ENCODE measurements at places on chromosomes 2 and 18.

DNA sequence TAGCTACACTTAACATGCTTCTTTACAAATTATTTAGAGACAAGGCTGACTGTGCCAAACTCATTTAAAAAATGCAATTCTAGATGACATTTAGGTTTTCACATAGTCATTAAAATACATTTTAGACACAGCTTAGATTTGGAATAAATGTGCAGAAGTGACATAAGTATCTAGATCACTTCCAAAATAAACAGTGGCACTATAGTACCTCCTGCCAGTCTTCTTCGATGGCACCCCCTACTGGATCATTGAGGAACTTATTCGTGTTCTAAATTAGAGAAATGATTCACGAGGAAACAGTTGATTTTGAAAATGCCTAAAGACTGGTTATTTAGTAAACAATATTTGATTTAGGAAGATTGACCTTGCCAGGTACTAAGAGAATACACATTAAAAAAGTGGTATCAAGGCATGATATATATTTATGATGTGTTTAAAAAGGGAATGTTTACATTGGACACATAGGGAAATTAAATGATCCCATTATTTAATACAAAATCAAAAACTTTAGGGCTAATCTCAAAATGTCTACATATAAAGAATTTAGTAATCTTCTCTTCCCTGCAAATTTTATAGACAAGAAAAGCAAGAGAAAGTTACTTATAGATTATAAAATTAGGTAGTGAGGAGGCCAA lies 323.9 kb downstream of the XIRP2 start:
- no peak for DNase-seq

- no peak for DNase-seq
Measured at GRCh38 chr2:63378589-63378988, 209.7 kb downstream of the WDPCP start.

GRCh38 chr2:51344886-51345285 lies 313.0 kb upstream of the NRXN1 start:
- no peak for DNase-seq

- no peak for DNase-seq
Measured at GRCh38 chr2:29281086-29281915, 166.1 kb downstream of the CLIP4 start.

DNA sequence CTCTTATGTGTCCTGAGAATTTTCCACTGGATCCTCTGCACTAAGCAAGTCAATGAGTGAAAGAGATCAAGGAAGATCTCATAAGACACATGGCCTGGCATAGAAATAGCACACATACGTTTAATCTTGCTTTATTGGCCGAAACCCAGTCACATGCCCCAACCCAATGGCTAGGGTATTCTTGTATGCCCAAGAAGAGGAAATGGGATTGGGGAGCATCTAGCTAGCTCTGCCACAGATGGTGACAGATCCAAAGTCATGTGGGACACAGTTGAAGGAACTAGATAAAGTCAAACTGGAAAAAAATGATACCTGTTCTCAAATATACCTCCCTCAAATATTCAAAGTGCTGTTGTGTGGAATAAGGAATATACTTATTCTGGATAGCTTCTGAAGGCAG lies 74.7 kb downstream of the CD28 start:
- no peak for DNase-seq

DNA sequence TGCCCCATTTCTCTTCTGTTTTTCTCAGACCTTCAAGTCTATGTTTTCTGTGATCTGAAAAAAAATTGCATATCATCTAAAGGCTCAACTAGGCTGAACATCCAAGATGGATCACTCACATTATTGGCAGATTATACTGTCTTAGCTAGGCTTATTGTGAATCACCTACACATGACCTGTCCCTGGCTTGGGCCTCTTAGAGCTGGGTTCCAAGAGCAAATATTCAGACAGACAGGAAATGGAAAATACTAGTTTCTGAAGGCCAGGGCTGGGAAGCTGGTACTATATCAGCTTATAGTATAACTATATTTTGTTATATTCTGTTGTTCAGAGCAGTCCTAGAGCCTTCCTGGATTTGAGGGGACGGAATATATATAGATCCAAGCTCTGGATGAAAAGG lies 90.3 kb downstream of the PIK3C3 start:
- no peak for DNase-seq

DNA sequence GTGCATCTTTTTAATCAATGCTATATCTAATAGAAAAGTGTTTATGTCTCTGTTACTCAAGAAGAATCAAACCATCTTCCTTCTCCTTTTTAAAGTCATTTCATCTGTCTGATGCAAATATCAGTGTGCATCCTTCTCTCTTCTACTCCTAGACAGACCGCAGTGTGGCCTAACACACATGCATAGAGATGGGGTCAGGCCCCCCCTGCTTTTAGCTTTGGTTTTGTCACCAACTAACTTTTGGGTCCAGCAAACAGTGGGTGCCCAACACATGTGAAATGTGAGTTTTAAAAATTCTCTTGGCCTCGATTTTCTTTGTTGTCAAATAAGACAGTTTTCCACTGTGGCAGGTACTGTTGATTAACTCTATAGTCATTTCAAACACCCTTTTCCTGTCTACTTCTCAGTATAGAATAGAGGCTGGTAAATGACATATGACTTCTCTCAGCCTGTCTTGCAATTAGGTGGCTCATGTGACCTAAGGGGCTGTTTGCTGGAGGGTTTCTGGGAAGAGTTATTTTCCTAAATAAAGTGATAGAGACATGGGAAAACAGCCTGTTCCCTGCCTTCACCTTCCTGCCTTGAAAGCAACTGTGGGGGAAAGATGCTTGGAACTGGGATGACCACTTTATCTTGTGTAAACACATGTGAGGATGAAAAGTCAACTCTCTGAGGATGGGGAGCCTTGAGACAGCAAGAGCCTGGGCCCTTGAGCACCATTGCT lies 65.7 kb upstream of the DARS1 start:
- no peak for DNase-seq

GRCh38 chr18:38611036-38611964 lies 1045.7 kb upstream of the CELF4 start:
- no peak for DNase-seq

DNA sequence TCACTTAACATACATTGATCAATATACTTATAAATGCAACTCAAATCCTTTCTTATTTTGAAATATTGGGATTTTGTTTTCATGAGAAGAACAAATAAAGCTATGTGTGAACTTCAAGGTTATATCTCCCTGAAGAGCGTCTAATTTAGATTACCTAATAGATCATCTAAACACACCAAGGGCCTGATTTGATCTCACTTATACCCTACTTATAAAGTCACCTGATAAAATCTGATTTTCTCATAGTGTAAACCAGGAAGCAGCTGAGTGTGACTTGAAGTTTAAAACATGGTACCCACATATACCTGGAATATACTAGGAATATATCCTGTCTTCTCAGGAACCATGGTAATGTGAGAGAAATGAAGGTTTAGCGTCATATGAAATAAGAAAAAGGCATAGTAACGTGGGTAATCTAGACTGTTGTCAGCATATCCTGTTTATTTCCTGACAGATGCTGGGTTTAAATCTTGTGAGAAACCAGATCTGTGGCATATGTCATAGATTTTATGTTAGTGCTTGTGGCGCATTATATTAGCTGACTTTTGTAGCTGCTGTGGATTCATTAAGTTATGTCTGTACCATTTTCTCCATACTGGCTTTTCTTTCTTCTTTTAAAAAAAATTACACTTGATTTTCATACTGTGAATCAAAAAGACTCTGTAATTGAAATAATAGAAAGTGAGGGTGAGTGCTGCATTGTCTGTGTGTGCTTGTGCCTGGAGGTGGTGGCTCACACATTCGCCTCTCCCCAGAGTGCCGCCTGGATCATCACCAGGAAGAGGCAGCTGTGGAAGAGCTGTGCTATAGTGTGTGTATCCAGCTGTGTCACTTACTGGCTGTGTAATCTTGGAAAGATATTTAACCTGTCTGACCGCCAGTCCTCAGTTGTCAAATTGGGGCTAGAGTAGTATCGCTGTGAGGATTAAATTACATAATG lies 164.0 kb downstream of the MYO3B start:
- no peak for DNase-seq
